ENCODE measurements at places on chromosomes 11 and 22. TPM values are rescaled to one million over a fixed set of nuclear protein-coding genes. Genes with fewer than 3 reads are reported as not detected.

DNA sequence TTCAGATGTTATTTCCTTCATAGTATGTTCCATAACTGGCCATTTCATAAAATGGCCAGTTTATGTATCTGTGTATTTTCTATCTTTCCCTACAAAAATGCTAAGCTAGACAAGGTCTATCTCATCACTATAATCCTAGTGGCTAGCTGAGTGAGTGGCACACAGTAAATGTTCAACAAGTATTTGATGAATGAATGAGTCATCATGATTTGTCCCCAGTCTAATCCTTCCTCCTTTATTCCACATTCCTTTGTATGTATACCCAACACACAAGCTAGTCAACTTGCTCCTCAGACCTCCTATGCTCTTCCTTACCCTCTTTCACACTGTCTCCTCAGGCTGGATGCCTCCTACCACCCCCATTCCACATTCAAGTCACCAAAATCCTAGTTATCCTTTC is 12.5 kb downstream of the APLNR start:
- DNase-seq = no peak
- no peak overlapping the region for H3K4me3 ChIP-seq
- H3K27ac ChIP-seq = no peak overlapping the region
- no peaks in the 10 kb centered on the region for H3K36me3 ChIP-seq
- no peaks in the 10 kb centered on the region for H3K4me1 ChIP-seq

DNA sequence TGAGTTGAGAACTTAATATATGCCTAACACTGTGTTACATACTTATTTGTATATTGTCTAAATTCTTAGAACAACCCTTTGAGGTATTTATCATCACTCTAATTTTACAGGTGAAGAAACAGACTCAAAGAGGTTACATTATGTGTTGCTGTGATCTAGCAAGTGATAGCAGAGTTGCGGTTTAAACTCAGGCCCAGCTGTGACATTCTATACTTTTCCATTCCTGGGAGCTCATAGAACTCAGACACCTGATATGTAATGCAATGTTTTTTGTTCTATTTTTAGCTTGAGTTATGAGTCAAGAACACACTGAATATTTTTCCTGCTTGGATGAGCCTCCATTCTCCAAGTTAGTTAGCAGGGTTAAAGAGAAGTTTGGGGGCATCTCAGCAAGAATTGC is 449.7 kb upstream of the DDI1 start:
- H3K27me3 ChIP-seq = no peaks in the 10 kb centered on the region
- peak overlapping the region; percentile 53 for H3K27ac ChIP-seq
- H3K4me3 ChIP-seq = no peak overlapping the region
- DNase-seq = no peak

GRCh38 chr11:109934151-109934550 is 159.0 kb upstream of the ZC3H12C start:
- H3K27me3 ChIP-seq = no peaks in the 10 kb centered on the region
- DNase-seq = no peak
- H3K4me3 ChIP-seq = no peak overlapping the region

DNA sequence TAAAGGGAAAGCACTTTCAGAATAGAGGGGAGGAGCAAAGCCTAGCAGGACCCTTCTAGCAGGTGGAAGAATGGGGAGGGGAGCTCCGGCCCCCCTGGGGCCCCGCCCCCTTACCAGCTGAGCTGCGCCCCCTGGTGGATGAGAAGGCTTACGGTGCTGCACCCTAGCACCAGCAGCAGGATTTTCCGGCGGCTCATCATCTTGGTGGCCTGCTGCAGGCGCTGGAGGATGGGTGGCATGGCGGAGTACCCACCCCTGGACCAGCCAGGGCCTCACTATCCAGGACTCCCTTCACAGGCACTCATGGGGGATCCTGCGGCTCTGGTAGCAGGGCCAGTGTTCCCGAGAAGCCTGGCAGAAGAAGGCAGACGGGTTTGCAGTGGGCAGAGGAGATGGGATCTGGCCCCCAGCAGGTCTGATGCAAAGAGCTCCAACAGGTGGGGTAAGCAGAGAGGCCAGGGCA is 3.8 kb downstream of the GAL3ST3 start:
- H3K4me1 ChIP-seq = peaks cover 6% of the 10 kb centered on the region
- H3K36me3 ChIP-seq = no peaks in the 10 kb centered on the region
- peak; percentile 83 for DNase-seq
- peaks cover 4% of the 10 kb centered on the region for H3K27me3 ChIP-seq

DNA sequence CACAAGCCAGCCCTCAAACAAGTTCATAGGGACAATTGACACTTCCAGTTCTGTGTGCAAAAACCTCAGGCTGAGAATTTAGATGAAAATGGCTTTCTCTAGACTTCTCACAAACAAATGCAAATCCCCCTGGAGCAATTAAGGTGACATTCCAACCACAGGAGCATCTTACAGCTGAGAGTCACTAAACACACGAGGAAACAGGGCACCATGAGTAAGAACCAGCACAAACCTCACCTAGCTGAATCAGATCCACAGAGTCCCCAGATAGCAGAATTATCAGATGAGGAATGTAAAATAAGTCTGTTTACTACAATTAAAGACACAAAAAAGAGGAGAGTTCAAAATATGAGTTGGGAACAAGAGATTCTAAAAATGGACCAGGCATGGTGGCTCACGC is 51.5 kb downstream of the RTL6 start:
- no peak for DNase-seq
- H3K27me3 ChIP-seq = peaks cover 2% of the 10 kb centered on the region
- no peak overlapping the region for H3K27ac ChIP-seq
- H3K4me1 ChIP-seq = no peaks in the 10 kb centered on the region
- H3K4me3 ChIP-seq = no peak overlapping the region

- no peaks in the 10 kb centered on the region for H3K4me1 ChIP-seq
- no peaks in the 10 kb centered on the region for H3K27me3 ChIP-seq
- no peak overlapping the region for H3K4me3 ChIP-seq
- no peak overlapping the region for H3K27ac ChIP-seq
Observed at GRCh38 chr11:66429983-66430602, 8.6 kb downstream of the MRPL11 start.

DNA sequence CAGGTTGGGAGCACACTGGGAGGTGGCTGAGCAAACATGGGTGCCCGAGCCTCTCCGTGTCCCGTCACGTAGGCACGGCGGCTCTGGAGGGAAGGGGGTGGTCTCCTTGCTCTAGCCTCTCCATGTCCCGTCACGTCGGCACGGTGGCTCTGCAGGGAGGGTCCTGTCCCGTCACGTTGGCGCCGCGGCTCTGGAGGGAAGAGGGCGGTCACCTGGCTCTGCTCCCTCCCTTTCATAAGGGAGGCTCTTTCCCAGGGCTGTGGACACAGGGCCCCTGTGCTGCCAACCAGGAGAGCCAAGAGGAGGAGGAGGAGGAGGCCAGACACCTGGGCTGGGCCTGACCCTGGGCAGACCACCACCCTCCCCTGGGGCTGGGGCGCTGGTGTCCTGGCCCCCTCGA is 1173.7 kb downstream of the BRD1 start:
- no peak overlapping the region for H3K4me3 ChIP-seq
- H3K27me3 ChIP-seq = no peaks in the 10 kb centered on the region
- DNase-seq = no peak
- no peaks in the 10 kb centered on the region for H3K4me1 ChIP-seq
- H3K36me3 ChIP-seq = no peaks in the 10 kb centered on the region

DNA sequence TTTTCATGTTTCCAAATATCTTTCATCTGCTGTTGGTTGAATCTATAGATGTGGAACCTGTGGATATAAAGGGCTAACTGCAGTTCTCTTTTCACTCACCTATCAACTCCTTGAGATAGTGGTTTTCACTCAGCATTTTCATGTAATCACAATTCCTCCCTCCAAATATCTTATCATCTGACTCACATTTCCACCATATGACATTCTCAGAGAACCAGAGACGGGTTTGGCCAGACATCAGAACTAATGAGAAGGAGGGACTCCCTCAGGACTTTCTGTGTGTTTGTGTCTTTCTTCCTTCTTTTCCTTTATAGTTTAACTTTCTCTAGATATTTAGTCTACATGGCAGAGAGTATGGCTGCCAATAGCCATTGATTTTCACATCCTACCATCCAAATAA is 134.8 kb upstream of the DDI1 start:
- no peak for DNase-seq
- H3K36me3 ChIP-seq = no peaks in the 10 kb centered on the region
- H3K27ac ChIP-seq = no peak overlapping the region
- no peaks in the 10 kb centered on the region for H3K4me1 ChIP-seq
- H3K27me3 ChIP-seq = no peaks in the 10 kb centered on the region
- H3K4me3 ChIP-seq = no peak overlapping the region

- H3K4me1 ChIP-seq = no peaks in the 10 kb centered on the region
- peak; percentile 28 for DNase-seq
- H3K36me3 ChIP-seq = peaks cover 90% of the 10 kb centered on the region
- no peak overlapping the region for H3K27ac ChIP-seq
- no peaks in the 10 kb centered on the region for H3K27me3 ChIP-seq
Observed at GRCh38 chr22:49907807-49908206, 10.4 kb downstream of the ALG12 start.

- peaks cover 28% of the 10 kb centered on the region for H3K4me1 ChIP-seq
- H3K36me3 ChIP-seq = no peaks in the 10 kb centered on the region
- DNase-seq = peak; percentile 81
- H3K4me3 ChIP-seq = no peak overlapping the region
Observed at GRCh38 chr22:38218661-38219622, 17.1 kb downstream of the MAFF start.

DNA sequence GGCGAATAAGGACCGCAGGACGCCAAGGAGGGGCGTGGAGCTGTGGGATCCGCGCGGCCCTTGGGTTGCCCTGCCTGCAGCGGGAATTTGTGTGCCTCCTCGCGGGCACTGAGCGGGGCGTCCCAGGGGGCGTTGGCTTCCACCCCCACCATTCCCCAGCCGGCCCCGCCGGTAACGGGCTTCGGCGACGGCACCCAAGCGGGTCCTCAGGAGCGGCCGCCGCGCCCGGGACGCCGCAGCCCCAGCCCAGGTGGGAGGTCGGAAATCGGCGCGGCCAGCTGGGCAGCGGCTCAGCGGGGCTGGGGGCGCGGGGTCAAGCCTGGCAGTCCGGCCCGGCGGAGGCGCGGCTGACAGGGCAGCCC is 320 bp downstream of the CLTCL1 start:
- no peaks in the 10 kb centered on the region for H3K27me3 ChIP-seq
- peak; percentile 75 for DNase-seq
- H3K4me3 ChIP-seq = peak overlapping the region; percentile 92
- peak overlapping the region; percentile 97 for H3K27ac ChIP-seq
- H3K4me1 ChIP-seq = peaks cover 43% of the 10 kb centered on the region

- H3K4me1 ChIP-seq = peaks cover 40% of the 10 kb centered on the region
- no peak overlapping the region for H3K4me3 ChIP-seq
- H3K27ac ChIP-seq = no peak overlapping the region
- no peaks in the 10 kb centered on the region for H3K36me3 ChIP-seq
- DNase-seq = no peak
Observed at GRCh38 chr11:86623041-86623621, 49.3 kb downstream of the ME3 start.

- no peak overlapping the region for H3K4me3 ChIP-seq
- no peak overlapping the region for H3K27ac ChIP-seq
- DNase-seq = no peak
- H3K27me3 ChIP-seq = peaks cover 3% of the 10 kb centered on the region
- H3K36me3 ChIP-seq = no peaks in the 10 kb centered on the region
Observed at GRCh38 chr22:47297261-47298016, 535.0 kb downstream of the TBC1D22A start.

GRCh38 chr22:38964989-38965388 is 7.6 kb downstream of the APOBEC3A start:
- H3K4me3 ChIP-seq = no peak overlapping the region
- no peaks in the 10 kb centered on the region for H3K36me3 ChIP-seq
- DNase-seq = no peak
- no peaks in the 10 kb centered on the region for H3K4me1 ChIP-seq
- H3K27ac ChIP-seq = no peak overlapping the region

GRCh38 chr11:34273099-34273498 is 84.7 kb downstream of the ABTB2 start:
- H3K4me1 ChIP-seq = peaks cover 19% of the 10 kb centered on the region
- H3K36me3 ChIP-seq = no peaks in the 10 kb centered on the region
- no peaks in the 10 kb centered on the region for H3K27me3 ChIP-seq
- H3K27ac ChIP-seq = no peak overlapping the region
- no peak for DNase-seq

- H3K27me3 ChIP-seq = no peaks in the 10 kb centered on the region
- H3K27ac ChIP-seq = peak overlapping the region; percentile 70
- DNase-seq = no peak
- peaks cover 24% of the 10 kb centered on the region for H3K4me1 ChIP-seq
- no peaks in the 10 kb centered on the region for H3K36me3 ChIP-seq
Observed at GRCh38 chr11:12087075-12088004, 23.1 kb upstream of the MICAL2 start.

The PELI3 gene
- total RNA-seq = 9.5 TPM

The FAM118A gene
- 17.2 TPM for total RNA-seq

The CD3D gene
- total RNA-seq = 0.50 TPM

Measured in psoas muscle (tissue), 8 donors.